CD8-positive, alpha-beta memory T cell (primary cell): ENCODE measurements at places on chromosomes 7 and 10.
A peak's percentile ranks its signal among the peaks of the same experiment; 100 is the strongest.

- H3K4me1 ChIP-seq = peaks cover 97% of the 10 kb centered on the region
- H3K4me3 ChIP-seq = no peak overlapping the region
- no peaks in the 10 kb centered on the region for H3K36me3 ChIP-seq
These were observed 14.6 kb downstream of the EPC1 start for GRCh38 chr10:32332299-32332750.

GRCh38 chr10:107914450-107915214, 750.1 kb upstream of the SORCS1 start:
- no peak for DNase-seq
- H3K27ac ChIP-seq = no peak overlapping the region
- H3K27me3 ChIP-seq = no peaks in the 10 kb centered on the region
- no peaks in the 10 kb centered on the region for H3K36me3 ChIP-seq
- no peaks in the 10 kb centered on the region for H3K4me1 ChIP-seq

GRCh38 chr10:14545827-14546226, 215.1 kb upstream of the FRMD4A start:
- H3K4me1 ChIP-seq = peaks cover 48% of the 10 kb centered on the region
- no peak overlapping the region for H3K4me3 ChIP-seq
- no peak for DNase-seq
- peaks cover 14% of the 10 kb centered on the region for H3K36me3 ChIP-seq
- H3K27ac ChIP-seq = no peak overlapping the region

DNA sequence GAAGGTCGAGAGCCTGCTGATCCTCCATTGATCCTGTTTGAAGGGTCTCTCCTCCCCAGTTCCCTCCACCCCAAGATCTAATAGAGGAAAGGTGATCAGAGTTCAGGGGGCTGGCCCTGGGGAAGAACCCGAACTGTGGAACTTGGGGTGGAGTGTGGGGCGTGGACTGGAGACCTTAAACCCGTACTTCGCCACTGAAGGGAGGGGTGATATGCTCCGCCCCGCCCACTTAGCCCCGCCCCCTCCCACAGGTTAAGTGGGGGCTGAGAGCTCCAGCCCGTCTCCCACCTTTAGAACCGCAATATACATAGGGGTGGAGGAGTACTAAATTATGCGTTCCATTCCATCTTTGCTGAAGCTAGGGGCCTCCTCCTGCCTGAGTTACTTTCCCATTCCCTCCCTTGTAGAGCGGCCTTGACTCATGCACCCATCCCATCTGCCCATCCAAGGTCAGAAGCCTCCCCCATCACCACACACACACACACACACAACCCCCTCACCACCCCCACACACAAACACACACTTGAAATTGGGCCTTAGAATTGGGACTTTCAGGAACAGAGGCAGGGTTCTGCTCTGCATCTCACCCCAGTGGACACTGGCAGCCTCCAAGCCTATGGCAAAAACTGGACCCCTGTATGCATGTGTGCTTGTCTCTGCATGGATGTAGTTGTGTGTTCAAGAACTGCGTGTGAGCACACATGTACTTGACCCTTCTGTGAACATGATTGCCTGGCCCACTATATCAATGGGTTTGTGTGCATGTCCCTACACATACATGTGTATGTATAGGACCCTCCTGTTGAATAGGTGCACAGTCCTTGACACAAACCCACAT, 991 bp downstream of the SEMA4G start:
- H3K4me3 ChIP-seq = peak overlapping the region; percentile 47
- no peaks in the 10 kb centered on the region for H3K36me3 ChIP-seq
- H3K4me1 ChIP-seq = peaks cover 5% of the 10 kb centered on the region
- no peak overlapping the region for H3K27ac ChIP-seq
- no peaks in the 10 kb centered on the region for H3K27me3 ChIP-seq
- DNase-seq = peak; percentile 35

DNA sequence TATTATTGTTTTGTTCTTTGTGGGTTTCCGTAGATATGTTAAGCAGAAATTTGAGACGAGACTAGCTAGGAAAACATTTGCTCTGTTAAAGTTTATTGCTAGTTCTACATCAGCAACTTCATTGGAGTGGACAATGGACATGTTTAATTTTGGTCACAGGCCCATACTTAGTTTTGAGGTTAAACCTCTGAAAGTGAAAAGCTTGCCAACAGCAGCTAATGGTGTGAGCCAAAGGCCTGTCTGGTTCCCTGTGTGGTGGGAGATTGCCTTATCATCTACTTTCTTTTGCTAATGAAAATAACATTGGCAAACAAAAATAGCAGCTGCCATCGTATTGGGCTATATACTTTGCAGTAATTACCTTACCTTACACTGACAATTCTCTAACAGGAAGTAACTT, 388.4 kb upstream of the FZD8 start:
- no peaks in the 10 kb centered on the region for H3K4me1 ChIP-seq
- no peaks in the 10 kb centered on the region for H3K27me3 ChIP-seq
- DNase-seq = no peak
- H3K4me3 ChIP-seq = no peak overlapping the region
- H3K36me3 ChIP-seq = no peaks in the 10 kb centered on the region

DNA sequence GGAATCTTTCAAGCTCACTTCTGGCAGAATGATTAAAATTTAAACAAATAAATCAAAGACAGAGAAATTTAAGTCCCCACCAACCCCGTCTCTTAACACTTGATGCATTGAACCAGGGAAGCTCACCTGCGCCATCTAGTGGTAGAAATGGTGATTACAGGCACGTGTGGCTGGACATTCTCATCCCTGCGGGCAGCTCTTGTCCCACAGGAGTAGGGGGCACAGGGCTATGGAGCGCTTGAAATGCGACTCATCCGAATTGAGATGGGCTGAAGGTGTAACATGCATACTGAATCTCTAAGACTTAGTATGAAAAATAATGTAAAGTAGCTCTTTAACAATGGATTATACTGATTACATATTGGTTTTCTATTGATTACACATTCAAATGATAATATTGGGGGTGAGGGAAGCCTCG, 24.8 kb upstream of the SLIT1 start:
- peak; percentile 52 for DNase-seq
- no peak overlapping the region for H3K4me3 ChIP-seq
- no peaks in the 10 kb centered on the region for H3K4me1 ChIP-seq
- no peak overlapping the region for H3K27ac ChIP-seq
- no peaks in the 10 kb centered on the region for H3K36me3 ChIP-seq

DNA sequence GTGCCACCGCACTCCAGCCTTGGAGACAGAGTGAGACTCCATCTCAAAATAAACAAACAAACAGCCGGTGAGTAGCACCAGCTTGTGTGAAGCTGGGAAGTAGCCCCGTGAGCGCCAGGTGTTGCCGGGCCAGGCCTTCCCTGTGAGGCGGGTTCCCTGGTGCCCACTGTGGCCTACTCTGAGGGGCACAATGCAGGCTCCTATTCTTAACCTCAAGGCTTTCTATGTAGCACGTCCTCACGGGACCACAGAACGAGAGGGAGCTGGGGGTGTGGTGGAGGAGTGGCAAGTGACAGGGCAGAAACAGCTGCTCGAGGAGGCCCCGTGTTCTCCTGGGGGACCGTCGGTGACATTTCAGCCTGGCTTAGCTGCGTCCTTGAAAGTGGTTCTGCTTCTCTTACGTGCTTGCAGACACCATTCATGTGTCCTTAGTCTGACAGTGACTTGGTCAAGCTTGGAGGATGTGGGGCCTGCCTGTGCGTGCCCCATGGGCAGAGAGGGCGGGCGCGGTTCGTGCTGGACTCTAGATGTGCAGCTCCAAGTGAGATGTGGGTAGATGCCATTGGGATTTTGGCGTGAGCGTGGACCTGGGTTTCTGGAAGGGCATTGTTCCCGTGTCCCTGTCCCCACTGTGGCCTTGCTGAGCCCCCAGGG, 116.6 kb downstream of the NKX6-2 start:
- H3K27ac ChIP-seq = no peak overlapping the region
- H3K4me3 ChIP-seq = no peak overlapping the region
- no peaks in the 10 kb centered on the region for H3K36me3 ChIP-seq
- no peak for DNase-seq
- H3K4me1 ChIP-seq = no peaks in the 10 kb centered on the region
- H3K27me3 ChIP-seq = no peaks in the 10 kb centered on the region

- DNase-seq = no peak
- H3K27ac ChIP-seq = no peak overlapping the region
- H3K4me1 ChIP-seq = no peaks in the 10 kb centered on the region
- no peaks in the 10 kb centered on the region for H3K36me3 ChIP-seq
These were observed 20.4 kb upstream of the GOT1 start for GRCh38 chr10:99450624-99451498.

GRCh38 chr7:81761821-81762220, 8.0 kb downstream of the HGF start:
- no peaks in the 10 kb centered on the region for H3K4me1 ChIP-seq
- H3K36me3 ChIP-seq = no peaks in the 10 kb centered on the region

DNA sequence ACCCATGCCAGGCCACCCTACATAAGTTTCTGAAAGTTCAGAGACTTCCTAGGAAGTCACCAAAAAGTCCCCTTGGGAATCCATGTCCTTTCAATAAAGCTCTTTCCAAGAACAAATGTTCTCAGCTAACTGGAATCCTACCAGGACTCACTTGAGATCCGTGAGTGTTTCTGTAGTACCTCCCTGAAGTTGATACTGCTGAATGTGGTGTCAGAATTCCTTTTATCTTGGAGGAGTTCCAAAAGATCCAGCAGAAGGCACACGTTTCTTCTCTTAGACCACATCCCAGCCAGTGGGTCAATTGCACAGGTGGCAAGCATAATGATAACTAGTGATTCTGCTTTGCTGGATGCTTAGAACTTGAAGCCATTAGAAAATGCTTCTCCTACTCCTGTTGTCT, 689.7 kb upstream of the IGFBP3 start:
- H3K36me3 ChIP-seq = no peaks in the 10 kb centered on the region
- no peak for DNase-seq
- no peaks in the 10 kb centered on the region for H3K4me1 ChIP-seq
- no peak overlapping the region for H3K27ac ChIP-seq
- H3K27me3 ChIP-seq = no peaks in the 10 kb centered on the region

GRCh38 chr10:119517235-119518141, 25.0 kb downstream of the RGS10 start:
- H3K4me1 ChIP-seq = peaks cover 60% of the 10 kb centered on the region
- H3K4me3 ChIP-seq = peak overlapping the region; percentile 40
- H3K27ac ChIP-seq = peak overlapping the region; percentile 58
- no peaks in the 10 kb centered on the region for H3K27me3 ChIP-seq
- H3K36me3 ChIP-seq = peaks cover 20% of the 10 kb centered on the region
- peak; percentile 18 for DNase-seq

DNA sequence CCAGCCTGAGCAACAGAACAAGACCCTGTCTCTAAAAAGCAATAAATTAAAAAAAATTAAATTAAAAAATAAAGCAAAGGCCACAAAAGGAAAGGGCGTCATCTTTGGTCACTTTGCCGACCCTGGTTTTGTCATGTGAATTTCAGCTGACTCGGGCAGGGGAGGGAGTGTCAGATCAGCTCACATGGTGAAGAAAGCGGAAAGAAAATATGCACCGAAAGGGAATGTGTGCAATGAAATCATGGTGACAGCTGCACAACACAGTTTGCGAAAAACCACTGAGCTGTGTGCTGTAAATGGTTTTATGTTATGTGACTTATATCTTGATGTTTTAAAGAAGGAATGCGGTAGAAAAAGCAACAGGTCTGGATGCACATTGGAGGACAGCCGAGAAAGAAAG, 39.8 kb downstream of the RCC1L start:
- DNase-seq = no peak
- no peaks in the 10 kb centered on the region for H3K4me1 ChIP-seq
- no peaks in the 10 kb centered on the region for H3K36me3 ChIP-seq
- H3K27ac ChIP-seq = no peak overlapping the region
- no peak overlapping the region for H3K4me3 ChIP-seq

GRCh38 chr10:33336582-33337325, 2.3 kb upstream of the NRP1 start:
- no peak for DNase-seq
- H3K4me1 ChIP-seq = peaks cover 9% of the 10 kb centered on the region
- no peak overlapping the region for H3K27ac ChIP-seq

- no peaks in the 10 kb centered on the region for H3K36me3 ChIP-seq
- no peak overlapping the region for H3K4me3 ChIP-seq
- no peak overlapping the region for H3K27ac ChIP-seq
- no peaks in the 10 kb centered on the region for H3K4me1 ChIP-seq
- no peaks in the 10 kb centered on the region for H3K27me3 ChIP-seq
These were observed 581.8 kb downstream of the GRID1 start for GRCh38 chr10:85784792-85785191.

DNA sequence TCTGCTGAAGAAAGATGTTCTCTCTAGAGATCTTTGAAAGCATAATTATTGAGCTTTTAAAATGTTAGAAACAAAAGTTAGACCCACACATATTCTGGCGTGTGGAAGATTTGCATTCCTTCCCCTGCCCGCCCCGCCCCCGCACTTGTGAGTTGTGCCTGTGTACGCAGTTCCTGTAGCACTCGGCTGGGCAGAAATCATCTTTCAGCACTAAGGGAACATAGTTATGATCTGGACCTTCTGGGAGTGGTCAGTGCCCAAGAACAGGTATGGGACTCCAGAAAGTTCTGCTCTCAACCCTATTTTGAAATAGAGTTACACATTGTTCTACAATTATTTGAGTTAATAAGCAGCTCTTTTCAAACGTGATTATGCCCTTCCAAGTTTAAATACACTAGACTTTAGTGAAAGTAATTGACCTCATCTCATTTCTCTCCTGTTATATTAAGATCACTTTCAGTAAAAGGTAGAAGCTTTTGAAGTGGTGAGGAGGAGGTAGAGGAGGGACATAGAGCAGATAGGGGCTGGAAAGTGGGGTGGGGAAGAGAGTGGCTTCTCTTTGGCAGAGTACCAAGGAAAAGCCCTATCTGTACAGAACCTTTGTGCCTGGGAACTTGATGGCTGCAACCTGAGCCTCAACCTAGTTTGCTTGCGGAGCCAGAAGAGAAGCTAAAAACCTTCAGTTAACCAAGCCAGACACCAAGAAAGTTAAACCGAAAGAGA, 5.7 kb downstream of the BLVRA start:
- no peaks in the 10 kb centered on the region for H3K27me3 ChIP-seq
- H3K27ac ChIP-seq = peak overlapping the region; percentile 29
- peaks cover 14% of the 10 kb centered on the region for H3K4me1 ChIP-seq

DNA sequence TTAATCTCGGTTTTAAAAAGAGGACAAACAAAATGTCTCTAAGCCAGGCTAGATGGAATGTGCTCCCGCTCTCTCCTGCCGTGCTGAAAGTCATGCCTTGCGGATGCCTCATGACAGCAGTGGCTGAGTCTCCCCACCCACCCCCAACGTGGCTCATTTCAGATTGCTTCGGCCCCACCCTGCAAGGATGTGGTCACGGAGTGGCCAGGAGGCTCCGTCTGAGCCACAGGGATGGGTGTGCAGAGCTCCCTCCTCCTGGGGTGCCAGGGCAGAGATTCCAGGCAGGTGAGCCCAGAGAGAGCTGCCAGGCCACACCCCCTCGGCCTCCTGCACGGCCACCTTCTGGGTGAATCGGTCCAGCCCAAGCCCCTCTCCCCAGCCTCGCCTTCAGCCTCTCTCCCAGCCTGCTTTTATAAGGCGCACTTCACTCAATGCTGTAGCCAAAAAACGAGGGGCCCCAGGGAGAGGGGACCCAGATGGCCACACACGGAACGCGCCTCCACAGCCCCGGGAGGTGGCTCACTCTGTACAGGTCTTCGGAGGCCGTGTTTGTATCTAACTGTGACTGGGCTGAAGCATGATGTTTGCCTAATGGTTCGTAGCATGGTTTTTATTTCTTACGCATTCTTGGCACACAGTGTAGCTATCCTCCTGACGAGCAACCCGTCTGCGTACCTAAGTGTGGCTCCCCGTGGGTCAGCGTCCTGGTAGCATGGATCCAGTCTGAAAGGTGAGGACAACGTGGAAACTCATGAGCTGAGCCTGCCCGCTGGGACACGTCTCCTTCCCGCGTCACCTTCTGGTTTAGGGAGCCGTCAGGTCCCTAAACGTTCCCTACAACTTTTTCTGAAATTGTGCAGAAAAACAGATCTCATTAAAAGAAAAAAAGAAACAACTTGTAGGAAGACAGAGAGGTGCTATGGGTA, 413.8 kb upstream of the FOXK1 start:
- no peaks in the 10 kb centered on the region for H3K36me3 ChIP-seq
- no peak overlapping the region for H3K27ac ChIP-seq
- H3K27me3 ChIP-seq = no peaks in the 10 kb centered on the region
